ENCODE measurements at places on chromosomes 1 and 21.

DNA sequence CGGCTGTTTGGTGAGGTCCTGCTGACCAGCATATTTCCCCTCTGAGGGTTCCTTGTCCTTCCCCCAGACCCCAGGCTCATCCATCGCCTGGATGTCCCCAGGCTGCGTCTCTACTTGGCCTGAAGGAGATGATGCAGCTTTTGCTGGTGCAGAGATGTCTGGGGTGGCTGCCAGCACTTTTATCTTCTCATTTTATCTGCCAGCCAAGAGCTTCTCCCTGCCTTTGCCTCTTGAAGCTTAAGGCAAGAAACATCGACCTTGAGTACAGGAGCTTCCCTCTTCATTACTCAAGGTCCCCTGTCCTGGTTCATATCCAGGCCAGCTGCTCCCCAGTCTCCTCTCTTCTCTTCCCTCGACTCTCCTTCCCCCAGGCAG, 9.2 kb upstream of the H6PD start:
- DNase-seq: no peak

DNA sequence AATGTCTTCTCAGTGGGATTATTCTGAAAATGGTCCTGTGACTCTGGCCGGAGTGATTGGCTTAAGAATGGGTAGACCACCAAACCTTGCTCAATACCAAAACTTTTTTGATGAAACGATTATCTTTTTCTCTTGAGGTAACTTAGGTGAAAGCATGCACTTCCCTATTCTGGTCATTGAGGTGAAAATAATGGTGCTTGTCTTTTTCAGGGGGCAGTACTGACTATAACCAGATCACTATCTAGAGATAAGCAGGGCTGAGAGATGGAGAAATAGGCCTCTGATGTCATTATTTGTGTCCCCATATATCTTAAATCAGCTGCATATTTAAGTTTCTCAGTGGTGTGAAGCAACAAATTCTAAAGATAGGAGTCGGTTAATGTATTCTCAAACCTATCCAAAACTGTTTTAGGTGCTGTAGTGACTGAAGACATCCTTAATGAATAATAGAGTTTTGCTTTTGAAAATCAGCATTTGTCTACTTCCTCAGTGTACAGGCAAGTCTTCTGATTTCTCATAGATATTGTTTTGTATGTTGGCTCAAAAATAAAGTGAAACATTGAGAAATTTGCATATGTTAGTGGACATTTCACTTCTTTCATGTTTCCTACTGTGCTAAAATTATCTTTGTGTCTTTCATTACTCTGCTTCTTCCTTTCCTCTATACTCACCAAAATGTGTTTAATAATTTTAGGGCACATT, 735.3 kb upstream of the ADGRL4 start:
- DNase-seq: no peak

GRCh38 chr1:40300651-40301050, 16.4 kb downstream of the COL9A2 start:
- DNase-seq: no peak

- DNase-seq: no peak
Measured at GRCh38 chr1:201429736-201430501, 8.4 kb upstream of the TNNI1 start.

- no peak for DNase-seq
Measured at GRCh38 chr1:19351873-19352272, 39.7 kb downstream of the SLC66A1 start.

GRCh38 chr1:98706173-98706843, 44.8 kb downstream of the SNX7 start:
- DNase-seq: no peak

- no peak for DNase-seq
Measured at GRCh38 chr1:157112186-157112867, 12.7 kb upstream of the ETV3L start.

DNA sequence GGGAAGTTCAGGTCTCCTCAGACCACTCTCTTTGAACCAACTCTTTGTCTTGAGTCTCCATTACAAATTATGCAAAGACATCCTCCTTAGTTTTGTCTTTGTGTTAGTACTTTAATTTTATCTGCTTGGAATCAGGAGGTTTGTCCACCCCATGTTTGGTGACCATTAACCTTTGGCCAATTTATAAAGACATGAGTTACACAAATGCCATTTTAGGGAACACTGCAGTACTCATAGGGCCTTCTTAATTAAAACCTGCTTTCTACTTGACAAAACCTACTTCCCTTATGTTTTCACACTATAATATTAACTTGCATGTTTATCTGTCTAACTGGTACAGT, 7.9 kb upstream of the CDC73 start:
- DNase-seq: no peak

- no peak for DNase-seq
Measured at GRCh38 chr1:5525597-5526384, 466.4 kb downstream of the NPHP4 start.

DNA sequence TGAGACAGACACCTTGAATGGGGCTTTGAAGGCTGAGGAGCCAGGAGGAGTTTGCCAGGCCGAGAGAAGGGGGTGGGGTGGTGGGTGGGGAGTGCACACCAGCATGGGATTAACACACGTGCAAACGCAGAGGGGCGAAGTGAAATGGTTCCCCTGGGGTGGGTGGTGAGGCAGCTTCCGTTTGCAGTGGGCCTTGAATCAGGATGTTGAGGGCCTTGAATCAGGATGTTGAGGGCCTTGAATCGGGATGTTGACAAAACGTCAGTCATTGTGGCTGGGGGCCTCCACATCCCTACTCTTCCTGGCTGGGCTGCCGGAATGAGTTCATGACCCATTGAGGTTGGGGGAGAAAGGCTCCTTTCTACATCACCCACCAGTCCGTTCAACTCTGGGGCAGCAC, 16.6 kb downstream of the LDLRAP1 start:
- no peak for DNase-seq

GRCh38 chr1:167520711-167521206, 2.4 kb upstream of the CD247 start:
- DNase-seq: peak; percentile 30

GRCh38 chr1:44405031-44405797, at the start of gene RNF220:
TSS of gene RNF220 (plus strand) at chr1:44405255.
- DNase-seq: peak; percentile 97

- no peak for DNase-seq
Measured at GRCh38 chr1:113307771-113308445, 82.4 kb upstream of the MAGI3 start.

Measured in dorsolateral prefrontal cortex (tissue), 122 donors.